Lower leg skin (tissue), 4 donors: ENCODE measurements at places on chromosomes 6 and 20. TPM values are rescaled to one million over a fixed set of nuclear protein-coding genes. Genes with fewer than 3 reads are reported as not detected.
A peak's percentile ranks its signal among the peaks of the same experiment; 100 is the strongest.

- no peak for DNase-seq
Observed at GRCh38 chr6:55643861-55644260, 64.9 kb upstream of the HMGCLL1 start.

- DNase-seq = no peak
Observed at GRCh38 chr20:57415771-57416170, 24.6 kb downstream of the RBM38 start.

DNA sequence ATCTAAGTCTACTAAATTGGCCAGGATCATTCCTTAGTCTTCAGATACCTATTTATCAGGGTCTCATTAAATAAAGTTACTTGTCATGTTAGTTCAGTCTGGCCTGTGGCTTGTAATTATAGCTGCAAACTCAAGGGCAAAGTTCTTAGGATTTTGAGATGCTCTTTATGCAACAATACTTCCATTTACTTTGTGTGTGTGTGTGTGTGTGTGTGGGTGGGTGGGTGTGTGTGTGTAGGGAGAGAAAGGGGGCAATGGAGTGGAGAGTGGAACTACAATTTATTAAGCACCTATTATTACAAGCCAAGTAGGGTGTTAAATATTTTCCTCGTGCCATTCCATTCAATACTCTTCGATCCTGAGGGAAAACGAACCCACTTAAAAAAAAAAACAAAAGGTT is 17.7 kb upstream of the TBC1D20 start:
- DNase-seq = no peak

GRCh38 chr20:1628621-1629020 is 8.8 kb upstream of the SIRPB1 start:
- DNase-seq = no peak

- DNase-seq = no peak
Observed at GRCh38 chr6:111805511-111806164, 67.6 kb downstream of the FYN start.

DNA sequence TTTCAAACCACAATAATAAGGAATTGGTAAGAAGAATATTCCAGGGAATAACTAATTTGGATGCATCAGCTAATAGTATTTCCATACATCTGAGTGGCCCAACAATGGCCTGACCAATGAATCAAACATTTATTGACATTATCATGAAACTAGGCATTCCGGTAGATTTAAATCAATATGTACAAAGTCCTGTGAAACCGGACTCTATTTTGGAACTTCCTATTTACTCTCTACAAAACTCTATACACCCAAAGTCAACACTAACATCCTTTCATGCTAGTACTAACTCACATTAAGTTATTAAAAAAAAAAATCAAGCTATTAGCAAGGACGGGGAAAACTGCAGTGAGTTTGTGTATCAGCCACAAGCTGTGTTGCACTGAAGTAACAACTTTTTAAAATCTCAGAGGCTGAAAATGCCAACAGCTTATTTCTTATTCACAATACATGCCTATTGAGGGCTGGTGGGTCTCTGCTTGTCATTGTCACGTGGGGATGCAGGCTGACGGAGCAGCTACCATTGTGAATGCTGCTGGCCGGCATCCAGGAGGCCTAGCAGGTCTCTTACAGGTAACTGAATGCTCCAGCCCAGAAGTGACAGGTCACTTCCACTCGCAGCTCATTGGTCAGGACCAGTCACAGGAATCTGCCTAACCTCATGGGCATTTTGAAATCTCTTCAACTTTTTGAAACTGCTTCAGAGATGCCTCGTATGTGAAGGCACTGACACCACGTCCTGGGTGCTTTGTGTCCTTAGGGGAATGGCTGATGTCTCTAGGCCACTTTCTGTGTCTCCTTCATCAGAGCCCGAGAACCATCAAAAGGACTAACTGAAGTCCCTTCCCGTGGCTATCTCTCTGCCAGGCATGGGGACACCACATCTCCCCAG is 76.3 kb downstream of the SLC22A23 start:
- no peak for DNase-seq

DNA sequence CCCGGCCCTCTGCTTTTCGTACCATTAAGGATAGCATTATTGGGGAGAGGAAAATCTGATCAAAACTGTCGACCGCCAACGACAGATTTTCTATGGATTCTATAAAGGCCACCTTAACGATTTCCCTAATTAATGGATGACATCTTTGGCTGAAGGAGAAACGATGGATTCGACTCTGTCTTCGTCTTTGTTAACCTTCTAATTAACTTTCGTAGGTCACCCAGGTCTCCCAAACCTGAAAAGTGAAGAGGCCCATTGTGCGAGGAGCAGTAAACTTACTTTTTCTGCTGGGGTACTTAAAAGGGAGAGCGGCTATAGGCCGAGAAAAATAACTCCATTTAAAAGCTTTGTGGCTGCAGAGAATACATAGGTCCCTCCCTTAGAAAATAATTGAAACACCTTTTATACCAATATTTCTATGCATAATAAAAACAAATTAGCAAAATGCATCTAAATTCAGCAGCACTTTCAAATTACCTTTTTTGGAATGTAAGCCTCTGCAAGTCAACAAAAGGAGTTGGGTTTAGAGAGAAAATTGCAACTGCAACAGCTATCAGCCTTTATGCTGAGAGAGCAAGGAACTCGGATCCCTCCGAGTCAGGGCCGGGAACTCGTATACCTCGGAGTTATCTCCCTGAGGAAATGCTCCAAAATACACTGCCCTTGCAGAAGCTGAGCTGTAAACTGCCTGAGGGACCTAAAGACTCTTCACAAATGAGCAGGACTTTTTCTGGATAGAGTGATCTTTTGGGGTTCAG is 31.4 kb upstream of the NR2E1 start:
- no peak for DNase-seq

- no peak for DNase-seq
Observed at GRCh38 chr20:54843865-54844264, 368.5 kb downstream of the DOK5 start.

- DNase-seq = no peak
Observed at GRCh38 chr6:17965397-17965796, 22.0 kb downstream of the KIF13A start.

DNA sequence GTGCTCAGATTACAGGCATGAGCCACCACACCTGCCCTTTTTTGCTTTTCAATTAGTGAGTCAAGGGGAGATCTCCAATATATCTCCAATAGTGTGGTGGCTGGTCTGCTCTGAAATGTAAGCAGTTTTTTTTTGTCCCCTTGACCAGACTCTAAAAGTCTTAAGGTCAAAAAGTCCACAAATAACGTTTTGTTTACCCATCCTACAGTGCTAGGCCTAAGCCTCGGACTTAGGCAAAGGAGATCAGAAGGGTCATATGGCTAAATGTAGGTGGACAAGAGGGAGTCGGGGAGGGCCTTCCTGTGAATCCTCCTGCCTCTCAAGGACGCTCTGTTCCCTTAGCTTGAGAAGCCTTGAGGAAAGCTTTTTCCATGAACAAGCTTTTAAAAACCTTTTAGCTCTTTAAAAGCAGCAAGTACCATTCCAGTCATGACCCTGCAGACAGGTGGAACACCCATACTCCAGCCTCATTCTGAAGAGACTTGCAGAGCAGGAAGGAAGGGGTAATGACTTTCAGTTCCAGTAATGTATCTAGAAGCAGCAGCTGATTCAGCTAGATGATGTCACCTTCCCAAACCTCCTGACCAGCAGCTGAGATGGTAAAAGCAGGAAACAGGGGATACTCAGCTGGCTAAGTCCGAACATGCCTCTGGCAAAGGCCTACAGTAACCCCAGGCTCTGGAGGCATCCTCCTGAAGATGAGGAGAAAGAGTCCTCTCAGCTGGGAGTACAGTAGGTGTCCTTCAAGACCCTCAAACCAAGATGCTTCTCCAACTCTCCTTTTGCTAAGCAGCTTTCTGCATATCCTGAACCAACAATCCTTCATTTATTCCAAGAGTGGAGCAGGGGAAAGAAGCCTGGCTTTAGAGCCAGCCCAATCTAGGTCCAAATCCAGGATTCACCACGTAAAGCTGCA is 23.6 kb downstream of the BCL2L1 start:
- DNase-seq = peak; percentile 88

DNA sequence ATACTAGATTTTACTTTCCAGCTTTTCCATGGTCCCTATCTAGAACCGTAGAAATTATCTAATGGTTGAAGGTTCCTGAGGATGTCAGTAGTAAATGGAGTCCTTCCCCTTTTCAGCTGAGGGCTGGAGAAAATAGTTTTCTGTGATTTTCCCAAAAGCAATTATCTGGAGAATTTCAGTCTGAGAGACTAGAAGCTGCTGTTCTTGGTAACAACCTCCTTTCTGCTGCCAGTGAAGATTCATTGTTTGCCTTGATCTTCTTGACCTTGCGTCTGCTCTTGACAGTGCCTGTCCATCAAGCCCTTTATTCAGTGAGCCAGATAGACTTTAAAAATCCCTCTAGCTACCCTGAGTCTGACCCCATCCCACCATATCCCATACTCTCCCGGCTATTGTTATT is 73.1 kb downstream of the PHACTR2 start:
- DNase-seq = no peak

DNA sequence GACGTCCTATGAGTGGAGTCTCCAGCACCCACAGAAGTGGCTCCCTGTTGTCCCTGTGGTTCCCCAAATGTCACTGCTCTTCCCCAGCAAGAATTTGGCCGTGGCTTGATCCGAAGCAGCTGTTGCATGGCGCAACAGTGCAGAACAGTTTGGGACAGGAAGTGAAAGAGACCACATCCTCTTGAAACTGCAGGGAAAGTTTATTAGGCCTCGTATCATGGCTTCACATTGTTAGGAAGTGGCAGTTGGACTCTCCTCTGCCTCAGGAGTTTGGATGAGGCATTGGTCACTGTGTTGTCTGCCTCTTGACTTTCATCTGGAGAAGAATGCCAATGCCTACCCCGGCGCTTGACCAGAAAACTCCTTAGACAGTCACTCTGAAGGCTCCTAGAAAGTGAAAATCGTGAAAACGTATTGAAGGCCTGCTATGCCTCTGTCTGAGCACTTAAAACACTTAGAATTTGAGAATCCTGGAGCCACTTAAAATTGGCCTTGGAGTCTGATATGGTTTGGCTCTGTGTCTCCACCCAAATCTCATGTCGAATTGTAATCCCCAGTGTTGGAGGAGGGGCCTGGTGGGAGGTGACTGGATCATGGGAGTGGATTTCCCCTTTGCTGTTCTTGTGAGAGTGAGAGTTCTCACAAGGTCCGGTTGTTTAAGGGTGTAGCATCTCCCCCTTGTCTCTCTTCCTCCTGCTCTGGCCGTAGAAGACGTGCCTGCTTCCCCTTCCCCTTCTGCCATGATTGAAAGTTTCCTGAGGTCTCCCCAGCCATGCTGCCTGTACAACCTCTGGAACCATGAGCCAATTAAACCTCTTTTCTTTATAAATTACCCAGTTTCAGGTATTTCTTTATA is 334.9 kb upstream of the JARID2 start:
- DNase-seq = peak; percentile 83

DNA sequence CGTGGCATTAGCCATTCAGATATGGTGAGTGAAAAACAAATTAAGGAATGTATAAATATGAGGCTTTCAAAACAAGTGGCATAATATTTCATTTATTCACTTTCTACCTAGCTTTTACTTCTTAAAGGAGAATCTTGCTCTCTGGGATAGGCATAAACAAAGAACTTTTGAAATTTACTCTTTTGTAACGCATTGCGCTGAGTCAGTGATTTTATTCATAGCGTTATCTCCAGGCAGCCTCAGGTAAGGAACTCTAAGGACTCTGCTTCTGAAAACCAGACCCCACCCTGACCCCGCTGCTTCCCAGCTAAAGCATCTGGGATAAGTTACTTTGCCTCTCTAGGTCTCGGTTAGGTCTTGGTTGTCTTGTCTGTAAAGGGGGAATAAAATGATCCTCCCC is 234.7 kb downstream of the MYLK4 start:
- DNase-seq = no peak

- no peak for DNase-seq
Observed at GRCh38 chr6:130132286-130132701, 90.5 kb downstream of the SAMD3 start.

DNA sequence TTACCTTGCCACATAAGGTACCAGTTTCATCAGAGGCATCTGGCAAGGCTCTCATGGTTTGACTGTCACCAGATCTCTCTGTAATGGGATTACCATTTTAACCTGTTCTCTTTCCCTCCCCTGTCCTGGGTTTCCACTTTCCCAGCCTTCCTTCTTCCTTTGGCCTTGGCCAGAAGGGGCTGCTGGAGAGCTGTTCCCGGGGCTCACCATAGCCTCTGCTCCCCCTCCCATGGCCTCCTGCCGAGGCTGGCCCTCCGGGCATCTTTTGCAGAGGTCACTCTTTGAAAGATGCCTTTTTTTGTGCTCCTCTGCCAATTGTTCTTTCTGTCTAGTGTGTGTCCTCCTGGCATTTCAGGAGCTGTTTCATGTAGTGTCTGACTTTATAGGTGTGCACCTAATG is 100.7 kb upstream of the SCP2D1 start:
- no peak for DNase-seq

DNA sequence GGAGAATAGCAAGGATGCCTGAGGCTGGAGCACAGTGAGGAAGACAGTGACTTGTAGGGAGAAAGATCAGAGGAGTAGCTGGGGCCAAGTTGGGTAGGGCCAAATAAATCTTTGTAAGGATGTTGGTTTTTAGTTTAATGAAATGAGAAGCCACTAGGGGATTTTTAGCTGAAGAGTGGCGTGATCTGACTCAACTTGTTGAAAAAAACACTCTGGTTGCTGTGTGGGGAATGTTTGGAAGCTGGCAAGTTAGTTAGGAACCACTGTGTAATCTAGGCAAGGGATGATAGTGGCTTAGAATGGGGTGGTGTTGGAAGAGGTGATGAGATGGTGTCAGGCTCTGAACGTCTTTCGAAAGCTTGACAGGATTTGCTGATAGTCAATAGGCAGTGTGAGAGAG is 176.1 kb upstream of the HDDC2 start:
- DNase-seq = no peak

DNA sequence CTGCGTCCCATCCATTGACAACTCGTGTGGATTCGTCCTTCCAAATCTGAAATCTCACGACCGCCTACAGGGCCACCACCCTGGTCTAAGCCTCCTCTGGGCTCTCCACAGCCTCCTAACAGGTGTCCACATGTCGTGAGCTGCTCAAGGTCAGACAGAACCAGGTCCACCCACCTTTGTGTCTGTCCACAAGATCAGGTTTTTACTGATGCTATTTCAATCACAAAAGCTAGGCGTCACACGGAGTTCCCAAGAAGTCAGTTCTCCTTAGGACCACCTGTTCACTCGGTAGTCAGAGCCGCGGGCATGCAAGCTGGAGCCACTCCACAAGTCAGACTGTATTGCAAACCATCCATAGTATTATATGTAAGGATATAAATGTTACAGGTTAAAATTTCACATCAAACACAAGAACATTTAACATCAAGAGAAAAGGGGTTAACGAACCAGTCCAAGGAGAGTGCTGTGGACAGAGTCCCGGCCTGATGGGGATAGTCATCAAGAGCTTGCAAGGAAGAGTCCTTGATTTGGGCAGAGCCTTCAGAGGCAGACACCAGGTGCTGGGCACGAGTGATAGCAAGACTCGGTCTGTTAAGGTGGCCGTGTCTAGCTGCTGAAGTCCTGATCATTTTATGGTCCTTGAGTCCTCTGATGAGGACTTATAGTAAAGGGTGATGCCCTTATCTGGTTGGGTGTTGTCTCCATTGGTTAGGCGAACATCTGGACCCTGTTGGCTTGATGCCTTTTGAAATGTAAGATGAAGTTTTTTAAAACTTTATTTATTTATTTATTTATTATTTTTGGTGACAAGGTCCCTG is 731 bp upstream of the DNPH1 start:
- no peak for DNase-seq

KCNK15 gene
- total RNA-seq = 3.0 TPM

FAM162B gene
- 2.9 TPM for total RNA-seq

HLA-DRB5 gene
- 23.9 TPM for total RNA-seq
